HuH-7.5 (cell line): ENCODE measurements at places on chromosomes 3 and 15.

- no peak for DNase-seq
These were observed 126.3 kb downstream of the TNIK start for GRCh38 chr3:171333784-171334464.

GRCh38 chr3:129745253-129745652 is 138.8 kb upstream of the PLXND1 start:
- DNase-seq: no peak

DNA sequence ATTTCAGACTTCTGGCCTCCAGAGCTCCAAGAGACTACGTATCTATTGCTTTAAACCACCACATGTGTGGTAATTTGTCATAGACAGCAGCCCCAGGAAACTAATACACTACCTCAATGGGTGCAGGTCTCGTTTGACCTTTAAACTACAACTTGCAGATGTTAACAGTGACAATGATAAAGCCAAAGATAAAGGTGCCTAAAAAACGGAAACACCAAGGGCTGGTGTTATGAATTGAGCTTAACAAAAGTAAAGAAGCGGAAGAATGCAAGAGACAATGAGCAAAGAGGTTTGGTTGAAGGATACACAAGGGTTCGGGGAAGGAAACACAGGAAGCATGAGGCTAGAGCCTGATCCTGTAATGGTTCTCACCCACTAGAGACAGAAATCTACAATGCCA is 50.8 kb downstream of the RFTN1 start:
- no peak for DNase-seq

- no peak for DNase-seq
These were observed 31.9 kb upstream of the RTP4 start for GRCh38 chr3:187336322-187336721.

- peak; percentile 21 for DNase-seq
These were observed 78.2 kb downstream of the FAIM start for GRCh38 chr3:138686771-138687221.

GRCh38 chr15:46278486-46279090 is 643.8 kb downstream of the SQOR start:
- DNase-seq: no peak

- no peak for DNase-seq
These were observed 487.1 kb upstream of the NR2F2 start for GRCh38 chr15:95843241-95843910.

- no peak for DNase-seq
These were observed 3.7 kb downstream of the TRANK1 start for GRCh38 chr3:36941162-36941561.

GRCh38 chr15:98943051-98943508 is 64.5 kb downstream of the PGPEP1L start:
- DNase-seq: no peak

GRCh38 chr3:99324636-99325203 is 313.7 kb upstream of the COL8A1 start:
- no peak for DNase-seq

DNA sequence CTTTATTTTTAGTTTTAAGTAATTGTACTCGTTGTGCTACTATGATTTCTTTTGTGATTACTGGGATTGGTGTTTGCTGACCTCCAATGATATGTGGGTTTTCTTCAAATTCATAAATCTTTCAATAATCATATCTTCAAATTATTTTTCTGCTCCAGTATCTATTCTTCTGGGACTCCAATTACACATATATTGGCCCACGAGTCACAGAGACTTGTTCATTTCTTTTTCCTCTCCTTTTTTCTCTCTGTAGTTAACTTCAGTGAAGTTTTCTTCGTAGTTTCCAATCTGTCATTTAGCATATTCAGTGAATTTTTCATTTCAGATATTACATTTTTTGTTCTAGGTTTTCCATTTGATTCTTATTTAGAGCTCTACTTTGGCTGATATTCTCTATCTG is 21.4 kb downstream of the RFX7 start:
- no peak for DNase-seq

- DNase-seq: no peak
These were observed 64.4 kb downstream of the USP13 start for GRCh38 chr3:179717219-179717618.
